ENCODE measurements at places on chromosomes 5 and 9.

GRCh38 chr5:90709323-90710155 is 150.9 kb downstream of the ADGRV1 start:
- peak; percentile 10 for DNase-seq

DNA sequence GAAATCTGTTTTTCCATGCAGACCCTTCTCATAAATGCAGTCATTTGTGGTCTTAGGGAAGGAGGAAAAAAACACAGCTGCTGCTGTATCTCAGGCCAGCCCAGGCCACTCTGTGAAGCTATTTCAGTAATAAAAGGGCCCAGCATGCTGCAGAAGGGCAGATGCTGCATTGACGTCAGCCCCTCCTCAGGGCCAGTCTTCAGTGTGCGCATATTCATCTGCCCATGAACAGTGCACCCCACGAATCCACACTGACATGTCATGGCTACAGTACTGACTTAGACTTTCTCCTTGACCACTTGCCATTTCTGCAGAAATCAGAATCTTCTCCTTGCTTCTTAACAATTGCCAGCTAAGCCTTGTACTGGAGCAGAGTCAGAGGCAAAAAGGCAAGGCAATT is 304.7 kb downstream of the GABRG2 start:
- no peak for DNase-seq

- no peak for DNase-seq
These were observed 55.7 kb upstream of the MAP3K1 start for GRCh38 chr5:56759521-56760216.

DNA sequence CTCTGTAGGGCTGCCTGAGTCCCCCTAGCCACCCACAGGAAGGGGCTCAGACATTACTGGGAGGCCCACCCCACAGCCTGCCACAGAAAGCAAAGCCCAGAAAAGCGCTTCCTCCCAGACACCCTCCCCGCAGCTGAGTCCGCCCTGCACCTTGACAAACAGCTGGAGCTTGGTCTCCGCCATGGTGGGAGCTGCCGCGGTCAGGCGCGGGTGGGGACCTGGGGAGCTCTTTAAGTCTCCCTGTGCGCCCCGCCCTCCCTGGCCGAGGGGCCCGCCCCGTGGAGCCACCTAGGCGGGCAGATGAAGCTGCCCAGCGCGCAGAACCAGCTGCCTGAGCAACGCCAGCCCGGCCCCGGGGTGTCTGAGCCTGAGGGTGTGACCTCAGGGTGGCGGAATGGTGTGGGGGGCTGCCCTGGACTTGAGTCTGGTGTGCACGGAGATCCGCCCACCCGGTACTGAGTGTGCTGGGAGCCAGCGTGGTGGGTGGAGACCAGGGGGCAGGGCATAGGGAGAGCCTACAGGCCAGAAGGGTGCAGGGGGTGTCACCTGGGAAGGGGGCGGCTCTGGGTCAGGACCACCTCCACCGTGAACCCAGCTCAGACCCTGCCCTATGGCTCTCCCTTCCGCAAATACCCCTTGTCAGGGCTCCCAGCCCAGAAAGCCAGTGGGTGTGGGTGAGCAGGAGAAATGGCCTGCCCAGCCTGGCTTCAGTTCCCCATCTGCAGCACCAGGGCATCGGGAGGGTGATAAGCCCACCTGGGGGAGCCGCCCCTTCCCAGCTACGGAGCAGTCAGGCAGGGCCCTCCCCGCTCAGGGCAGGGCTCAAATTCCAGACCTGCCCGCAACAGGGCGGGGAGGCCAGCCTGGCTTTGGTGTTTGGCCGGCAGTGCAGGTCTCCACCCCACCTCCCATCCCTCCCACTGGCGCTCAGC is at the start of gene CLIC3:
CLIC3 (minus strand) TSS at position 208 of the 932 bp plus-strand sequence; CDS start at position 183, 25 bp downstream.
- no peak for DNase-seq

- no peak for DNase-seq
These were observed 90.0 kb downstream of the ARRDC3 start for GRCh38 chr5:91293131-91293530.

- no peak for DNase-seq
These were observed 413.3 kb downstream of the MLLT3 start for GRCh38 chr9:20208961-20209371.

- DNase-seq = no peak
These were observed 476.4 kb downstream of the KDM4C start for GRCh38 chr9:7234144-7234543.

DNA sequence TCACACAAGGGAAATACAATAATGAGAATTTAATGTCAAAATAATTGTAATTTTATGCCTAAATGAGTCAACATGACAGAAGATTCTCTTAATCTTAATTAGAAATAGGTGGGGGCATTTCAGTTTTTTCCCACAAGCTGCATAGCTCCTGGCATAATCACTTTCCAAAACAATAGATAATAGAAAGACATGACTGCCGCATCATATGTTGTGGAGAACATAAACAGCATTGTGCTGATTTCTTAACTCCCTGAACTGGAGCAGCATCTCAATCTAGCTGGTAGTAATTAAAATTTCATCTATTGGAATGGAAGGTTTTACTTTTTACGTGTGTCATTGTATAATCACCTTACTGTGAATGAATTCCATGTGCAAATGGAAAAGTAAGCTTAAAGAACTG is 112.1 kb downstream of the ST8SIA4 start:
- no peak for DNase-seq

- DNase-seq = no peak
These were observed 36.7 kb upstream of the F2R start for GRCh38 chr5:76679231-76679630.

- DNase-seq = no peak
These were observed 320.1 kb downstream of the TRPM3 start for GRCh38 chr9:70801181-70801829.

DNA sequence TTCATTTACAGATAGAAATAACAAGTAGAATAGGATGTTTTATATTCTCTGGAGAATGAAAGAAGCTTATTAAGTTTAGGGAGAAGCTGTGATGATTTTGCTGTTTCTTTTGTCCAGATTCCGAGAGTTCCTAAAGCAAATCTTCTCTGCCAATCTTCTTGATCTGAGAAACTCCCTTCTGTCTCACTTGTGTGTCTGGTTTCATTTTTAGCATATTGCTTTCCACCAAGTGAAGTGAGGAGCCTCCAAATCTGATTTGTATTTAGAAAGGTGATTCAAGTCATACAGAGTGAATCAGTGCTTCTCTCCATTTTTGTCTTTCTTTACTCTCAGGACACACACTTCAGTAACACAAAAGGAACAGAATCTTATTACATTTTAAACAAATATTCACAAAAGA is 48.4 kb downstream of the STX17 start:
- DNase-seq = no peak

GRCh38 chr5:579211-579610 is 32.9 kb upstream of the CEP72 start:
- DNase-seq = no peak

- no peak for DNase-seq
These were observed 795 bp downstream of the DAB2IP start for GRCh38 chr9:121652021-121652837.

DNA sequence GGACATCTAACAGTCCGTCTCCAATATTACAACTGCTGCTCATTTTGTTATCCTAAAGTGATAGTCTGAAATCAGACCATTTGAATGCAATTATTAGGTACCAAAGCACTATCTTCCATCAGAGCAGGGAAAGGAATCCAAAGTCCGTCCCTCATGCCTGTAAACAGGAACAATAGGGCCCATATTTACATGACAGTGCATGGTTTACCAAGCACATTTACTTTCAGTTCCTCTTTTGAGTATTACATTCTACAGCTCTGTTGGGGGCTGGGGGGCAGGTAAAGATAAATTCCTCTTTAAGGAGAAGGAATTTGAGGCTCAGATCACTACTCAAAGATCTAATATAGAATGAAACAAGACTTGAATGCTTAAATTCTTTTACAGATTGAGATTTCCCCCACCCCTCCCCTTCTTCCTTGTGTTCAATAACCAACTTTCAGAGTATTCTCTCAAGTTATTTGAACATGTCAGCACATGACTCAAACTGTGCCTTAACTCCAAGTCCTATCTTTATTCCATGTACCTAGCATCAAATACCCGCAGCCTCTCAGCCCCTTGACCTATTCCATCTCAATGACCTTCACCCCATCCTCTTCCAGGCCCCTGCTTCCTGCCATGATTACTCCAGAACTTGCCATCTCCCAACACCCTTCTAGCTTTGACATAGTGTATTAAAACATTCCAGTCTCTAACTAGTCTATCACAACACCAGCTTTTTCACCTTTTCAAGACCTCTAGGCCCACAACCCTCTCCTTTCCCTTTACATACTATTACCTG is 71.0 kb downstream of the BRINP1 start:
- no peak for DNase-seq

GRCh38 chr5:138338411-138339090 is 485 bp downstream of the FAM53C start:
- no peak for DNase-seq

DNA sequence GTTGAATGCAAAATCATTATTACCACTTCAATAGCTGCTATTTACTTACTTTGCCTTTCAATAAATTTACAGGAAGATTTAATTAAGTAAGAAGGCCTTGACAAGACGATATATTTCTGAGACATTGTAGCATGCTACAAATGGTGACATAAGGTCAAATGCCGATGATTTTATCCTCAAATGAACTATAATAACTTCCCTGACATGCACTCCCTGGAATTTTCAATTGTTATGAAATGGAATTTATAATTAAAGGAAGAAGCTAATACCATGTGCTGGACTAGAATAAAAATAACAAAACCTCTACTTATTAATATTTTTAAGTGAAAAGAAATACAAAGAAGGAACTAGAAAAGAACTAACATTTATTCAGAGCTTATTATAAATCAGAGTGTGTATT is 30.2 kb upstream of the ITGA1 start:
- no peak for DNase-seq

GRCh38 chr5:67246108-67246507 is 49.5 kb upstream of the CD180 start:
- DNase-seq = peak; percentile 68

- no peak for DNase-seq
These were observed 18.3 kb upstream of the NEK6 start for GRCh38 chr9:124239249-124240073.

- DNase-seq = no peak
These were observed 36.4 kb downstream of the DAPK1 start for GRCh38 chr9:87534036-87534435.

- no peak for DNase-seq
These were observed 15.7 kb downstream of the PHF2 start for GRCh38 chr9:93592008-93592642.

DNA sequence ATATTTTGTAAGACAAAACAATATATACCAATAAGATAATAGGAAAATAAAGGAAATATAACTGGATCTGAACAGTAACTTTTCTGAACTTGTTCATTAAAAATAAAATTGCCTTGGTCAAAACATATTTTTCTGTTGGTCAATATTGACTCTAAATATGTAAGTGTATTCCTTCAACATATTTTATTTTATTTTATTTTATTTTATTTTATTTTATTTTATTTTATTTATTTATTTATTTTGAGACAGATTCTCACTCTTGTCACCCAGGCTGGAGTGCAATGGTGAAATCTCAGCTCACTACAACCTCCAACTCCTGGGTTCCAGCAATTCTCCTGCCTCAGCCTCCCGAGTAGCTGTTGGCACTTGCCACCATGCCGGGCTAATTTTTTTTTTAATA is 571.0 kb downstream of the NR2F1-AS1 start:
- DNase-seq = no peak

DNA sequence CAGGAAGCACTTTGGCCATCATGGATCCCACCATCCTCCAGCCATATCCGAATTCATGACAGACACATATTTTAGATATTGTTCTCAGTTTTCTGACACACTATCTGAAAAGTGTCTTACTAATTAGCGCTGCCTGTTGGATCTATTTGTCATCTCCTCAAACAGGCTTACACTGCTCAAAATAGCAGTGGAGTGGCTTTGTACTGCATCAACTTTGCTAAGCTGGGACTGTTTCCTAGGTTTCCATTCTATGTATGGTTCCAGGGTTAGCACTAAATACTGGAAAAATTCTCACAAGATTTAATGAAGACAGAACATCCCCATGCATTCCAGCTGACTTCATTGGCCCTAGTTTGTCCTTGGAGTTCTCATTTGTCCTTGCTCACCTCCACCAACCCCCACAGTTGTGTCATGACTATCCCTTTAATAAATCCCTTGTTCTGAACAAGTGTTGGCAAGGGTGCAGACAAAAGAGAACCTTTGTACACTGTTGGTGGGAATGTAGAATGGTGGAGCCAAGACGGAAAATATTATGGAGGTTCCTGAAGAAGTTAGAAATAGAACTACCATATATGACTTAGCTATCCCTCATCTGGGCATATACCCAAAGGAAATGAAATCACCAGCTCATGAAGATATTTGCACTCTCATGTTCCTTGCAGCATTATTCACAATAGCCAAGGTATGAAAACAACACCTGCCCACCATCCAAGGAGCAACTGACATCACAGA is 136.5 kb upstream of the RAI14 start:
- no peak for DNase-seq

DNA sequence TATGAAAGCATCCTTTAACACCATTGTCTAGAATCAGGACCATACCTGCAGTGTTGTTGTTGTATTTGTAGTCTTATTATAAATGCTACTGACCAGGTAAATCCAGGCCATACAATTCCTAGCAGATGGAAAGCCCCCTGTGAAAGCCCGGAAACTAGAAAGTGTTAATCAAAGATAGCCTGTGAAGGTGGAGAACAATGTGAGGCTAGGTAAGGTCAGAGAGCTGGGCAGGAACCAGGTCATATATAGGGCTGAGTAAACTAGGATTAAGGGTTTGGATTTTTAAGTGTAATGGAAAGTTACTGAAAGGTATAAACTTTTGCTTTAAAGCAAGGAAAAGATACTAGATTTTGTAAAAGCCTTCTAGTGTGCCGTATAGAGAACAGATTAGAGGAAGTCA is 6.7 kb downstream of the LRRC70 start:
- DNase-seq = no peak

DNA sequence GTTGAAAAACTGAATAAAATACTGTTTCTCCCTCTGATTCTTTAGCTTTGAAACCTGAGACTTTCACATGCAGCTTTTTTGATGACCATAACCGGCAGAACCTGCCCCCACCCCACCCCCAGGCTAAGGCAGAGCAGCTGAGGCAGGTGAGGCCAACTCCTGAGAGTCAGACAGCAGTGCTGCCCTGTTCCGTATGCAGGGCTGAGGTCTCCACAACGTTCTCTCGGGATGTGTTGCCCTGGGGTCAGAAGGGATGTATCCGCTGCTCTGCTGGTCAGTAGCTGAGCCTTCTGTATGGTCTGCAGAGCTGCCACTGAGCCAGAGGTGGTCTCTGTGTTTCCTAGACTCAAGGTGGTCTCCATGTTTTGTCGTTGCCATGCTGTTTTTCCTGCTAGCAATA is 190.5 kb downstream of the AOPEP start:
- no peak for DNase-seq

GRCh38 chr5:75639535-75640311 is 28.5 kb downstream of the ANKDD1B start:
- DNase-seq = no peak

DNA sequence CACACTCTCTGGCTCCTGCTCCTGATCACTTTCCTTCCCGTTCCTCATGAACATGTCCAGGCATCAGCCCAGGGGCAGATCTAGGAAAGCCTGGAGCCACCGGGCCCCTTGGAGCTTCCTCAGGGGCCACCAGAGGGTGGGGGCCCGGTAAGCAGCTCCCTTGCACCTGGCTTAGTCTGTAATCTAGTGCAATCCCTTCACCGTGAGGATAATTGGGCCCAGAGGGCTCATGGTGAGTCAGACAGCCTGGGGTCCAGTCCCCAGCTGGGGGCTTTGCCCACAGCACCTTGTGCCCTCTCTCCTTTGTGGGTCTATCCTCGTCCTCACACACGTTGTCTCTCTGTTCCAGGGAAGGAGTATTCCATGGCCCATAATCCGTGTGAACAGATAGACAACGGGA is 10.4 kb upstream of the ALDH1B1 start:
- no peak for DNase-seq
